Hindlimb muscle (tissue), 1 donor: ENCODE measurements at places on chromosomes 6 and 20. TPM values are rescaled to one million over a fixed set of nuclear protein-coding genes. Genes with fewer than 3 reads are reported as not detected.

GRCh38 chr6:136523196-136523595, 27.0 kb downstream of the MAP7 start:
- DNase-seq: no peak

DNA sequence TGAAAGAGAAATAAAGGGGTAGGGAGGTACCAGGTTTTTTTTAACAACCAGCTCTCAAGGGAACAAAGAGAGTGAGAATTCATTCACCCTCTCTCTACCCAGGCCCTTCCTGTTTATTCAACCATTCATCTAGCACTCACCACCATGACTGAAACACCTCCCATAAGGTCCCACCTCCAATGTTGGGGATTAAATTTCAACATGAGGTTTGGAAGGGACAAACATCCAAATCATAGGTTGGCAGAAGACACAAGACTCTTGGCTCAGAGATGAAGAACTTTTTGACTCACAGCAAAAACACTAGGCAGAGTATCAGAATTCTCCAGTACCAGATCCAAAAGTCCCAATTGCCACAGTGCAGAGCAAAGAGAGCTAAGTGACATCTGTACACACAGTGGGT, 186.3 kb downstream of the EDN1 start:
- no peak for DNase-seq

DNA sequence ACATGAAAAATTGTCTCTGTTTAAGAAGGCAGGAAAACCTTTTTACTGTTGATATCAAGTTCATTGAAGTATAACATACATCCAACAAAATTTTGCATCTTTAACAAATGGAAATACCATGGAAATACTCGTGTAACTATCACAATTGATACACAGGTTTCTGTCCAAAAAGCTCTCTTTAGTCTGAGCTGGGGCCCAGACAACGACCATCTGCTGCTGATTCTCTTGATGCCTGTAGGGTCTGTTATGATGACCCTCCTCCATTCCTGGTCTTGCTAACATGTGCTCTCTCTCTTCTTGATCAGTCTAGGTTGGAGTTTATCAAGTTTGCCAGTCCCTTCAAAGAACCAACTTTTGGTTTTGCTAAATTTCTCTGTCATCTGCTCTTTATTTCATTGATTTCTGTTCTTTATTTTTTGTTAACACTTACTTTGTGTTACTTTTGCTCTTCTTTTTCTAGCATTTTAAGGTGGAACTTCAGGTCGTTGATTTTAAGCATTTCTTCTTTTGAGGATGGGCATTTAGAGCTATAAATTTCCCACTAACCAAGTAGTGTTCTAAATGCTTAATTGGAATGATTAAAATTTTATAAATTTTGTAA, 116.8 kb downstream of the PSMB1 start:
- DNase-seq: no peak

DNA sequence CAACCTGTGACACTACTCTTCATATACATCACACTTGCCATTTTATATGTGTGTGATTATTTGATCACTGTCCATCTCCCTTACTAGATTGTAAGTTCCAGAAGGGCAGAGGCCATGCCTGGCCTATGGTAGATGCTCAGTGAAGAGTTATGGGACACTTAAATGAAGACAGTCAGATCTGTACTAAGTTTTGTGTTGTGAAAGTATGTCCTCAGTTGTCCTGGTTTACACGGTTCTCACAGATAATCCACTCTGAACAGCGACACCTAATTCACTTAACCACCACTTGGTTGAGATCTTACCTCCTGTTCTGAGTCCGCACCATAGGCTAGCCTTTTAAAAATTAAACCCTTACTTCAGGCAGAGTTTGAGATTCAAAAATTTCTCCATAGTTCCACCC, 434.1 kb upstream of the SOX4 start:
- no peak for DNase-seq

DNA sequence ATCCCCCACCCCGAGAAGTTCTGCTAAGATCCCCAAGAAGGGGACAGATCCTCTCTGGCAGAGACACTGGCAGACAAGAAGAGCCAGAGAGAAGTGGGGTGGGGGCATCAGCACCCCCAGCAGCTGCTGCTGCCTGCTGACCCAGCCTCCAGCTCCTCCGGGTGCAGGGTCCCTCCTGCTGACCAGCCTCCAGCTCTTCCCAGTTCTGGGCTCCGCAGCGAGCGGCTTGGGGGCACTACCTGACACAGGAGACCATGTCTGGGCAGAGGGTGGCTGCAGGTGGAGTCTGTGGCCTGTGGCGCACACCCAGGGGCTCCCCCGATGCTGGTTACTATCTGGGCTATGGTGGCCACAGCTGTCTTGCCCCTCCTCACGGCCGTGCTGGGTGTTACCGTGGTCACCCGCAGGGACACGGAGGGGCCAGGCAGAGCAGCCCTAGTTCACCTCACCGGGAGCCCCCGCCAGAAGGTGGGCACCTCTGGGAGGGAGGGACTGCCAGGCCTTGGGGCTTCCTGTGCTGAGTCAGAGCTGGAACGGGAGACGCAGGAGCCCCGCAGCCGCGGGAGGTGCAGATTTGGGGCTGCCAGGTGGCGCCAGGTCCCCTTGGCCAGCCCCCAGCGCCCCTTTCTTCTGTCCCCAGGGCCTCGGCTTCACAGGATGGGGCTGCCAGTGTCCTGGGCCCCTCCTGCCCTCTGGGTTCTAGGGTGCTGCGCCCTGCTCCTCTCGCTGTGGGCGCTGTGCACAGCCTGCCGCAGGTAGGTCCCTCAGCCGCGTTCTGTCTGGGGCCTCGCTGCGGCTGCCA, 630 bp downstream of the LIME1 start:
- no peak for DNase-seq

- no peak for DNase-seq
These were observed 2.1 kb upstream of the GATA5 start for GRCh38 chr20:62477669-62478455.

DNA sequence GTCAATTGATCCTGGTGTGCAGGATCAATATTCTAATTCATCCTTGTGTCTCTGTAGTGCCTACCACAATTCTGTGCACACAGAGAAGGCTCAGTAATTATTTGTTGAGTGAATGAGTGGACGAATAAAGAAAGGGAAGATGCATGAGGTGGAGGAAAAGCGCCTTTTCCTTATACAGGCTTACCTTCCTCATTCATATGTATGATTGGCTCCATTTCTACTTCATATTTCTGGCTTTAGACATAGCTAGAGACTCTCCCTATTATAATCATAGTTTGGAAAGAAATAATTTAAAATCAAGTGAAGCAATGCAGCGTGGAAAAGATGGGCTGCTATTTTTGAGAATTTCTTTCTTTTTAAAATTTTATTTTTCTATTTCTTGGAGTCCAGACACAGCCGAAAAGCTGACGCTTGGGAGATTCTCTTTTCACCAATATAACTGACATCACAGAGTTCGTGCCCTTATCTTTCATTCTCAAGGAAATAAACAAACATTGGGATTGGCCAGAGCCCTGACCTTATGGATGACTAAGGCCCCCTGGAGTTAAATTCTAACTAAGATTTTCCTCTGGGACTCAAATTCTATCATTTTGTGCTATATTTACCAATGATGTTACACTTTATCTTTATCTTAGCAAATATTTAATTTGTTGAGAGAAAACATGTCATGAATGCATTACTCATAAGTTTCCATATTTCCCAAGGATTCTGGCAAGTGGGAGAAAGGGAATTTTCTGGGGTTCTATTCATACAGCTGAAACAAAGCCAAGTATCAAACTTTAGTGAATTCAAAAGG, 48.1 kb downstream of the PRL start:
- no peak for DNase-seq

The RIMS4 gene
- 9.0 TPM for polyA plus RNA-seq

The REM1 gene
- polyA plus RNA-seq: 6.6 TPM
